ENCODE measurements at places on chromosomes 6 and 20.

GRCh38 chr20:42581311-42581710, 608.4 kb downstream of the PTPRT start:
- no peak for DNase-seq

- DNase-seq: no peak
These were observed 138.4 kb upstream of the RNF24 start for GRCh38 chr20:4153661-4154238.

GRCh38 chr6:247351-247750, 44.9 kb upstream of the DUSP22 start:
- DNase-seq: no peak

- DNase-seq: no peak
These were observed 326.8 kb upstream of the ARID1B start for GRCh38 chr6:156450421-156450820.

GRCh38 chr20:56391037-56391436, 978 bp downstream of the AURKA start:
- DNase-seq: no peak

DNA sequence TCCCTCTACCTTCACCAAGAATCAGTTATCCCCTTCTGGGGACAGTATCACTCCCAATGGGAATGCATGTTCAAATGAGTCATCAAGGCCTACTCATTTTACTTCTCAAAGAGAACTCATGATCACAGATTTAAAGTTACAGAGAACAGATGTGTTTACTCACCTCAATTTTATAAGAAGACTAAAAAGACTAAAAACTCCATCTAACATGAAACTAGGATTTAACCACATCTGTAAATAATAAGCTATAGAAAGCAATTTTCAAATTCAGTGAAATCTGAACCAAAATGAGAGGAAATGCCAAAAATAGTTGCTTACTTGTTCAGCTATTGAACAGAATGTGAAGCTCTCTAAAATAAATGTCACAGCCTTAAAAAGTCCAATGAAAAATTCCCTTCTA, 300.1 kb upstream of the KCNQ5 start:
- no peak for DNase-seq

DNA sequence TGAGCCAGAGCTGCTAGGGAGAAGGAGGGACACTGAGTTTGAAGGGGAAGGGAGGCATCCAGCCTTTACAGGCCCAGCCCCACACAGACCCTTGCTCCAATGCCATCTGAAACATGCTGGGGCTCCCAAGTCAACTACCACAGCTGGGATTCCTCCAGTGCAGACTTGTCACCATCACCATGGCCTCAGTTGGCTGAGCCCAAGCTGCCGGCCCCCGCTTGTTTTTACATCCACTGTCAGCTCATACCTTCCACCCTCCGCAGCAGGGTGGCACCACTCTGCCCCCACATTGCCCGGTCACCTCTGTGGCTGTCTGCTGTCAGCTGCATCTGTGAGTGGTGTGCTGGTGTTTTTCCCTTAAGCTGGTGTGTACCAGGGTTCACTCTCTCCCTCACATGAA, 26.1 kb downstream of the GFOD1 start:
- no peak for DNase-seq

GRCh38 chr6:169160855-169161560, 92.6 kb downstream of the THBS2 start:
- DNase-seq: no peak

- no peak for DNase-seq
These were observed 405.8 kb downstream of the PHF3 start for GRCh38 chr6:64041373-64041772.

DNA sequence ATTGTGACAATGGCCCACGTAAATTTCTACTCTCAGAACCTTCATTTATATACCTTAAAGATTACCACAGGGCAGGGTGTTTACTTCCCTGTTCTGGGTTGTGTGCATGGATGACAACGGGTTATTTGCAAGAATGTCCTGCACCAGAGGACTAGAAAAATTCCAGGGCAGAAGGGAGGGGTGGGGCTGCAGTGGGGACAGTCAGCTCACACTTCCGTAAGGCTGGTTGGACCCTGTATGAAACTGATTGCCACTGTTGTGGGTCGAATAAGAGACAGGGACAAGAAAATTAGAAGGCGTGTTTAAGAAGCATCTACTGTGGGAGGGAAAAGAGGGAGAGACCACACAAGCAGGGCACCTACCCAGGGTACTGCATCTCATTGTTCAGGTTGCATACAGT, 96.5 kb downstream of the SNAP25 start:
- DNase-seq: no peak

Data from CD4-positive, alpha-beta T cell treated with Interferon alpha-2 for 1 hour (primary cell).